ENCODE measurements at places on chromosomes 16 and 17. TPM values are rescaled to one million over a fixed set of nuclear protein-coding genes. Genes with fewer than 3 reads are reported as not detected.

CSH1 gene
- total RNA-seq = not detected

HSD11B2 gene
- 1.9 TPM for total RNA-seq

HEATR9 gene
- total RNA-seq = 1.5 TPM

C17orf100 gene
- total RNA-seq = 1.5 TPM

E4F1 gene
- 25.6 TPM for total RNA-seq

BCAS3 gene
- 6.9 TPM for total RNA-seq

FOXN1 gene
- not detected for total RNA-seq

PLCD3 gene
- 4.6 TPM for total RNA-seq

SAP30BP gene
- 98.1 TPM for total RNA-seq
